NCI-H226 (cell line): ENCODE measurements at places on chromosomes 5 and 9.

GRCh38 chr9:76817489-76817888 is 53.3 kb downstream of the PCA3 start:
- DNase-seq = peak; percentile 52

- DNase-seq = peak; percentile 51
These were observed 64.0 kb upstream of the FOXE1 start for GRCh38 chr9:97788763-97789663.

GRCh38 chr5:123156577-123157296 is 67.7 kb downstream of the PRDM6 start:
- peak; percentile 33 for DNase-seq

GRCh38 chr9:88998911-88999310 is 7.6 kb downstream of the S1PR3 start:
- peak; percentile 69 for DNase-seq

DNA sequence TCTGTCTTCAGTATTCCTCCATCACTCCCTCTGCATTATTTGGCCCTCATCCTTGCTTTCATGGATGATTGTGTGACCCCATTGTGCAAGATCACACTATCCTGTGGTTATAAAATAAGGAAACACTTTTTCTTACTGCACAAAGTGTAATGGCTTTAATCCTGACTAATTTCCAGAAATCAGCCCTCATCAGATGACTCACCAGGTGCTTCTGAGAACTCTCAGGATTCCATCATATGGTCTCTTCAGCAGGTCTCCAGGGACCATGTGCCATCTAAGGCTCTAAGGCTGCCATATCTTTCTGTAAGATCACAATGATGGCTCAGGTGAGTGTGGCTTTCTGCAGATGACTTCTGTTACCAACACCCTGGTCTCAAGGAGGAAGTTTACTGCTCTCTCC is 27.3 kb upstream of the FER start:
- no peak for DNase-seq

- DNase-seq = peak; percentile 35
These were observed 73.6 kb downstream of the FAM114A2 start for GRCh38 chr5:153964880-153965645.

DNA sequence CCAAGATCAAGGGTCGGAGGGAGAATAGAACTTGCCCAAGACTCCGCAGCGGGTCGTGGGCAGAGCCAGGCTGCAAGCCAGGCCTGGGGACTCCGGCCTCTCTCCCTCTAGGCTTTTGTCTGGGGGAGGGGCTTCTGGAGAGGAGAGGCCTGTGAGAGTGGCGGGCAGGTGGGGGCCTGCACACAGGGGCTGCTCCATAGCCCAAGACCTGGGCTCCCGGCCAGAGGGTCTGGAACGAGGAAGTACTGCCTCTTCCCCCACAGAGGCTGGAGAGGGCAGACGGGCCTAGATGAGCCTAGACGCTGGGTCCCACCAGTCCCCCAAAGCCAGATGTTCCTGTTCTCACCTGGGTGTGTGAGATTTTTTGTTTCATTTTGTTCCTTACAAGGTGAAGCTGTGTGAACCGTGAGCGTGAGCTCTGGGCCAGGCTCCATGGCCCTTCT is 5.2 kb upstream of the ST6GALNAC6 start:
- DNase-seq = no peak

- DNase-seq = no peak
These were observed 257.4 kb upstream of the RFX3 start for GRCh38 chr9:3783156-3783555.

DNA sequence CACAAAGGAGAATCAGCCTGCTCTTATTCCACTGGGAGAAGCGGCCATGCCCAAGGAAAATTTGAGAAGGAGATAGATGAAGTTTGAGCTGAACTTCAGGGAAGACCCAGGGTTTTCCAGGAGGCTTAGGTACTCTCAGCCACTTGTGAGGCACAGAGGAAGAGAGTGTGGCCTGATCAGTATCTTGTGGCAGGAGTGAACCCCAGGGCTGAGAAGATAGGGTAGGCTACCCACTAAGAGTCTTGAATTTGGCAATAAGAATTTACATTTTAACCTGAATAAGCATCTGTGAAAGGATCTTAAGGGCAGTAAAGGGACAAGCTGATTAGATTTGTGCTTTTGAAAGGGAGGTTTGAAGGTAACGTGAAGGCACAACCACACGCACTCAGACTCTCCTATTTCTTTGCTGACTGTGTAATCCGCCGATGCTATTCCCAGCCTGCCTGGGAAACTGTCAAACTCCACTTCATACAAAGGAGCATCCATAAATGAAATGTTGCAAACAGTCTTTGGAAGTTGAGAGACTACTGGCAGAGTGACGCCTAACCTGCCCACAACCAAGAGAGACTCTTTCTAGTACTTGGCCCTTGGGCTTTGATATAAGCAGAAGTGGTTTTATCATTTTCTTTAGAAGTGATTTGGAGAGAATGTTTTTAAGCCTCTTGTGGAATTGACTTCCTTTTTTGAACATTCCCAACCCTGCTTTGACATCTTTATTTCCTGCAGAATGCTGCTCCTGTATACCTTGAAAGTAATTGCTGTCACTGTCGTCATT is 108.2 kb upstream of the VCAN start:
- no peak for DNase-seq

GRCh38 chr9:93427655-93428379 is 23.7 kb upstream of the FAM120A start:
- peak; percentile 29 for DNase-seq

- no peak for DNase-seq
These were observed 207.9 kb upstream of the OTULINL start for GRCh38 chr5:14373685-14374084.

GRCh38 chr5:135608761-135609443 is 30.1 kb upstream of the CXCL14 start:
- no peak for DNase-seq

DNA sequence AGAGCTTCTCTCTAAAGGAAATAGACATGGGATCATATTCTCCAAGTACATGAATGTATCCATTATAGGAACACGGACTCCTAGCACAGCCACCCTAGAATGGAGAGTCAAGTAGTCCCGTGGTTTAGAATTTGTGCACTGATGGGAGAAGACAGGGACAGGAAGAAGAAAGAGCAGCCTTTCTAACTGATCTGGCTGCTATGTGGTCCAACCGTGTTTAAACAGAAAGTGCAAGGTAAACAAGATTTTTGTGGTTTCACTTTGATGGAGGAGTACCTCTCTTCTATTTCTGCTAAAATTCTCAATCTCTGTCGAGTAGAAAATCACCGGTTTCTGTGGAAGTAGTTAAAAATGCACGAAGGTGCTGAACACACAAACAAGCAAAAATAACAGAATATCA is 171.3 kb downstream of the ST8SIA4 start:
- DNase-seq = no peak

DNA sequence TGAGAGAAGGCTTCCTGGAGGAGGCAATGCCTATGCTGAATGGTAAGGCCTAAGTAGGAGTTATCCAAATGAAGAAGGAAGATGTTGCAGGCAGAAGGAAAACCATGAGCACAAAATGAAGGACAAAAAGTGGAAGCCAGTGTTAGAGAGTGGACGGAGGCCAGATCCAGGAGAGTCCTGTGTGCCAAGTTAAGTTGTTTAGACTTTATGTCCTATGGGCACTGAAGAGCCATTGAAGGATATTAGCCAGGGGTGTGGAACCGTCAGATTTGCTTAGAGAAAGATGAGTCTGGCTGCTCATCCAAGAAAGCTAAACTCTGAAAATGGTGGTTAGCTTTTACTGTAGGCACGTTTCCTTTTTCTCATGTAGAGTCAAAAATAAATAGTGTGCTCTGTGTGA is 254.7 kb downstream of the ADAMTSL1 start:
- no peak for DNase-seq

DNA sequence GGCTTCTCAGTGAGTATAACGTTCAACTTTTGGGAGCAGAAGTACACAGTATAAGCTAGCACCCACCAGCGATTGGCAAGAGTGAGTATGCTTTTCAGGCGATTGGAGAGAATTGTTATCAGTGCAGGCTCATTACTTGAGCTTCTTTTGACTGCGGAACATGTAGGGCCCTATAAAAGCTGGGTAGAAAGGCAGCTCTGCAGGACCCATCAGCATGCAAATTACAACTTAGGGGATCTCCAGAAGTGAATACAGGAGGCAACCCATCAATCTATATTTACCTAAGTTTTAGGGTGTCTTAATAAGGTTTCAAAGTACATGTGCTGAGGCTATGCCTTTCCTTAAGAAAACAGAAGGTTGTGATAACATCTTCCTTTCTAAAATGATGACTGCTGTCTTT is 225.0 kb downstream of the MLLT3 start:
- DNase-seq = no peak

DNA sequence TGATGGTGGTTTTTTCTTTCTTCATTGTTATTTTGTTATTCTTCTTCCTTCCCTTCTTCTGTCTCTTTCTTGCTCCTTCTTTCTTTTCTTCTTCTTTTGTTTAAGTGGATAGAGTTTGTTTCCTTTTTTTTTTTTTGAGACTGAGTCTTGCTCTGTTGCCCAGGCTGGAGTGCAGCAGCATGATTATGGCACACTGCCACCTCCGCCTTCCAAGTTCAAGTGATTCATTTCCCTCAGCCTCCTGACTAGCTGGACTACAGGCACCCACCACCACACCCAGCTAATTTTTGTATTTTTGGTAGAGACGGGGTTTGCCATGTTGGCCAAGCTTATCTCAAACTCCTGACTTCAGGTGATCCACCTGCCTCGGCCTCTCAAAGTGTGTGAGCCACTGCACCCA is 40.3 kb downstream of the JAK2 start:
- no peak for DNase-seq

GRCh38 chr5:50667023-50667652 is 701 bp downstream of the PARP8 start:
- DNase-seq = peak; percentile 12

- DNase-seq = no peak
These were observed 8.5 kb downstream of the CRAT start for GRCh38 chr9:129102095-129102525.

DNA sequence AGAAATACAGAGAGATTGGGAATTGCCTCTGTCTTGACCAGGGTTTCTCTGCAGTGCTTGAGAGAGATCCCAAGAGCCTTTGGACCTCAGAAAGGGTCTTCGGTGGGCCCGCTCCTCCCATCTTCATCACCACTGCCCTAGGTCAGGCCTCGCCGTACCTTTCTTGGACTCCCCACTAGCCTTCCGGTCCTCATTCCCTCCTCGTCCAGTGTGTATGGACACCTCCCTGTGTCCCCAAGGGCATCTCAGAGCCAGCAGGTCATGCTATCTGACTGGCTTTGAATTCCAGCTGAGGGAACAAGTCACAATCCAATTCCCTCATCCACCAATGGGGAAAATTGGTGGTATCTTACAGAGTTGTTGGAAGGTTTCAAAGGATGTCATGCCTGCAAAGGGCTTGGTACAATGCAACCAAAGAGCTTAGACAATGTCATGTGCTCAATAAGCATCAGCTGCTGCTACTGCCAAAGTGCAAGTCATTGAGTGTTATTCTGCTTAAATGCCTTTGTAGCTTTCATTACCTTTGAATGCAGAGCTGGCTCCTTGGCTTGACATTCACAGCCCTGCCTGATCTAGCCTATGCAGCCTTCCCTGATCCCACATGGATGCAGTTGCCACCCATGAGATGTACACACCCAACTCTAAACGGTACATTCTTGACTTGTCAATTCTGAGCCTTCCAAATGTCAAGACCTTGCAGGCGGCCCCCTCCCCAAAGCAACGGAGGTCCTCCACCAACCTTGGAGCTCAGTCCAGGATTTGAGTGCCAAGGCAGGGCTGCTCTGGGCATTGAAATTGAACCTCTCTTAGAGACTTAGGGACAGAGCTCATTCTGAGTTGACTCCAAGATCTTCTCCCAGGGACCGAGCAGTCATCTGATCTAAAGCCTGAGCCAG is 58.0 kb downstream of the HRH2 start:
- DNase-seq = no peak

GRCh38 chr5:130720355-130720754 is 444.7 kb downstream of the HINT1 start:
- DNase-seq = peak; percentile 39

DNA sequence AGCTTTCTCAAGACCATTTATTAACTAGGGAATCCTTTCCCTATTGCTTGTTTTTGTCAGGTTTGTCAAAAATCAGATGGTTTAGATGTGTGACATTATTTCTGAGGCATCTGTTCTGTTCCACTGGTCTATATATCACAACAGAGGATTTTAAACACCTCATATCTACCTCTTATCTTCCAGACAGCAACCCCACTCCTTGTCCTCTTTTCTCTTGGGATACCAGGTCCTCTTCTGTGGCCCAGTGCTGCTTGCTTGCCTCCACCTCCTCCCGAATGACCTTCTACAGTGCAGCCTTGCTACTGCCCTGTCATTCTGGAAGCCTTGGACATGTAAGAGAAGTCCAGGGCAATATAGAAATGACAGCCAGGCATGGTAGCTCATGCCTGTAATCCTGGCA is 30.6 kb upstream of the KLF4 start:
- DNase-seq = no peak

DNA sequence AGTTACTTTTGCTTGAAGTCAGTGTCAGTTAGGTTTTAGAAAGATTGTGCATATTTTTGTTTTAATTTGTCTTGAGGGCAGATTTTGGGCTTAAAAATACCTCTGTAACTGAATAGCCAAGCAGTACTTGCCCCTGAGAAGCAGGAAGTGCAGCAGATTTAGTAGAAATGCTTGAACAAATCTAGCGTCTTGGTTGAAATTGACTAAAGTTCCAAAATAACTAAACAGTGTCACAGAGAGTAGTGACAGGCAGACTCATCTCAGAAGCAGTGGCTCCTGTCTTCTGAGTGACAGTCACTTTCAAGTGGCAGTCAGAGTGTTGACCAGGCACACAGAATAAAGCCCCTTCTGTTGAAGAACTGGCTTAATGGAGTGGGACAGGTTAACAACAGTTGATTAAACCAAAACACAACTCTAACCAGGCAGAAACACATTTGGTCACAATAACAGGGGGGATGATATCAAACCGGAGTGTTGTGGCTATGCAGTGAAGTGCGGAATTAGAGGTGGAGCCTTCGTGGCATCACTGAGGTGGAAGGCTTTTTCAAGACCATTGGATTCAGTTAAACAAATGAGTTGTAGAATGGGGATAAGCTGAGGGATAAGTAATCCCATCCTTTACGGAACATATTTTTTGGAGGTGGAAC is 29.1 kb downstream of the TRIO start:
- DNase-seq = no peak

- no peak for DNase-seq
These were observed 21.7 kb upstream of the ADAMTSL1 start for GRCh38 chr9:18452276-18452675.

- no peak for DNase-seq
These were observed 32.5 kb downstream of the ANXA1 start for GRCh38 chr9:73183917-73184861.
